ENCODE measurements at places on chromosomes 7 and 10. TPM values are rescaled to one million over a fixed set of nuclear protein-coding genes. Genes with fewer than 3 reads are reported as not detected.

Gene HYAL4
- total RNA-seq, result 3.1 TPM

Gene PNLIPRP3
- not detected for total RNA-seq

Gene SPDYE2B
- not detected for total RNA-seq

Gene SRRM3
- total RNA-seq, result 27.1 TPM

Gene PNLIPRP2
- not detected for total RNA-seq

Gene LRRC4
- 297 TPM for total RNA-seq

Gene CACNA2D1
- 20.7 TPM for total RNA-seq
